Stimulated activated CD4-positive, alpha-beta T cell treated with anti-CD3 and anti-CD28 coated beads, Interleukin-4, amount 100 ng/mL, for 1 hour (primary cell): ENCODE measurements at places on chromosomes 7 and 10.

DNA sequence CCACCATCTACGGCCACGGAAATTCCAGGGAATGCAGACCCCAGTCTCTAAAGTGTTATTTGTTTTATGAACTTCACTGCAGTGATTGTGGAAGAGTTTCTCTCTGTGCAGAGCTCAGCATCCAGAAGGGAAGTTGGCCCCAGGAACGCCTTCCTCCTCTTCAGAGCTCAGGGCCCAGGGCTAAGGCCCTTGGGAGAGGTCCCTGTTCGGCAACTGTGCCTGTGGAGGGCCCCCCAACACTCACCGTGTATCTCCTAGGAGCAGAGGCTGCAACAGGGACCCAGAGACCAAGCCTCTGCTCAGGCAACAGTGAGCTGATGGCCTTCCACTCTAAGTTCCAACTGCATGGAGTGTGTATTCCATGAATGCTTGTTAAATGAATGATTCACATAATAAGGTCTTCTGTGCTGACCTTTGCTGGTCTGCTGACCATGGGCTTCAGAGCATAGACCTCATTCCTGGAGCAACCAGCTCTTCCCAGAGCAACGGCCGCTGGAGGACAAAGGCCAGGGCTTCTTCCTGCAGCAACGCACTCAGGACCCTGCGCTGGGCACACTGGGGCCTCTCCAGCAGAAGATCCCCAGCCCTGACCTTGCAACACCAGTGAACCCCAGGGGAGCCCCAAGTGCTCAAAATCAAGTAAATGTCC is 7.7 kb downstream of the DIP2C start:
- DNase-seq, result no peak

- DNase-seq, result no peak
Observed at GRCh38 chr7:130196476-130196875, 8.7 kb downstream of the TMEM209 start.

- no peak for DNase-seq
Observed at GRCh38 chr7:18400726-18401125, 94.8 kb upstream of the HDAC9 start.

GRCh38 chr10:67988606-67989005 is 86.5 kb downstream of the HERC4 start:
- no peak for DNase-seq

- DNase-seq, result no peak
Observed at GRCh38 chr7:149043936-149044335, 15.6 kb upstream of the PDIA4 start.

- DNase-seq, result no peak
Observed at GRCh38 chr7:47465191-47465590, 116.7 kb downstream of the TNS3 start.

DNA sequence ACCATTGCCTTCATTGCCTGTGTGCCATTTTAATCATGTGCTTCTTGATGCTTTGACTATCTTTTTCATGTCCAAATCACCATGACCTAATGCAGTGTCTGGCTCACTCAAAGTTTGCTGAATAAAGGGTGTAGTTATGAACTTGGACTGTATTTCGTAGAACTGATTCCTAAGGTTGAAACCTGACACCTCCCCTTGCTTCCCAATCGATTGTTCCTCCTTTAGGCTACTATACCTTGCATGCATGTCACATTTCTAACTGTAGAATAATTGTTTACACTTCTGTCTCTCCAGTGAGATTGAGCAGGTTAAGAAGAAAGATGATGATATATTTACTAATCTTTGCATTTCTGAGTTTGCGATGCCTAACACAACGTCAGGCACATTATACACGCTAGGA is 41.0 kb upstream of the CDK1 start:
- no peak for DNase-seq

GRCh38 chr7:57789130-57789529 is 339.2 kb downstream of the ZNF716 start:
- no peak for DNase-seq

DNA sequence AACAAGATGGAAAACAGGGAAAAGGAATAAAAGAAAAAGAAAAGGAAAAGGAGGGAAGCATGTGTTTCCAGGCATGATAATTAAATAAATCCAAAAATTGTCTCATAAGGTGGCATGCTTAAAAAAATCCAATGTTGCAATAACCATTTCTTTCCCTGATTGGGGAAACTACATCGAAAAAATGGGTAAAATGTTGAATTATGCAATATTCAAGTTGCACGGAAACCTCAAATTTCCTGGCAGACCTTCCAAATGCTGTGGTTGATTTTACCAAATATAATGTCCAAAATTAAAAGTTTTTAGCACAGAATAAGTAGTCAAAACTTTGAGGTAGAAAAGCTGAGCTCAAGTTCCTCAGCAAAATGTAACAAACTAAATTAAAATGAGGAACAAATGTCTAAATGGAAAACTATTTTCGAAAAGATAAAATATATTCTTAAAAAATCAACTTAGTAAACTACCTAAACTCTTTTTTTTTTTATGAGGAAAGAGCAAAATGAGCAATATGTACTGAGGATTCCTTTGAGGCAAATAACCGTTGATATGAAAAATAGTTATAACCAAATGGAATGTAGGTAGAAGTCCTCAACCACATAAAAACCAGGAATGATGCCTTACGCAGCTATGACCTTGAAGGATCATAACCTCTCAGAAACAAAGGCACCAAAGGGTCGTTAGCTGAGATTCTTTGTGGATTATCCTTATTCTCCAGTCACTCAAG is 52.6 kb downstream of the MACC1 start:
- no peak for DNase-seq

DNA sequence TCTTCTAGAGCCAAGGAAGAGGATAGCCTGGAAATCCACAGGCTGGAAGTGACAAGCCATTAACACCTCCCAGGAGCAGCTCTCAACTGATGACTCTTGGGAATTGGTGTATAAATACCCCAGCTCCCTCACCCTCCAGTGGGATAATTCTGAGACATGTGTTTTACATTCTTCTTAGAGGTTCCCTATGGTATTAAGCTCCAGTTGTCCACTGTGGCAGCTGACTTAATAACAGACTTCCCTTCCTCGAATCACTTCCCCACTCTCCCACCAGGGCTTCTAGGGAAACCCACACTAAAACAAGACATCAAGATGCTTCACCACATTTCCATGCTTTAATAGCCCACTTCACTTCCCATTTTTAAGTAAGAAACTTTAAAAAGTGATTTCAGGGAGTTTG is 47.2 kb downstream of the FAM107B start:
- DNase-seq, result no peak

- no peak for DNase-seq
Observed at GRCh38 chr7:126606331-126606730, 646.4 kb downstream of the GRM8 start.

DNA sequence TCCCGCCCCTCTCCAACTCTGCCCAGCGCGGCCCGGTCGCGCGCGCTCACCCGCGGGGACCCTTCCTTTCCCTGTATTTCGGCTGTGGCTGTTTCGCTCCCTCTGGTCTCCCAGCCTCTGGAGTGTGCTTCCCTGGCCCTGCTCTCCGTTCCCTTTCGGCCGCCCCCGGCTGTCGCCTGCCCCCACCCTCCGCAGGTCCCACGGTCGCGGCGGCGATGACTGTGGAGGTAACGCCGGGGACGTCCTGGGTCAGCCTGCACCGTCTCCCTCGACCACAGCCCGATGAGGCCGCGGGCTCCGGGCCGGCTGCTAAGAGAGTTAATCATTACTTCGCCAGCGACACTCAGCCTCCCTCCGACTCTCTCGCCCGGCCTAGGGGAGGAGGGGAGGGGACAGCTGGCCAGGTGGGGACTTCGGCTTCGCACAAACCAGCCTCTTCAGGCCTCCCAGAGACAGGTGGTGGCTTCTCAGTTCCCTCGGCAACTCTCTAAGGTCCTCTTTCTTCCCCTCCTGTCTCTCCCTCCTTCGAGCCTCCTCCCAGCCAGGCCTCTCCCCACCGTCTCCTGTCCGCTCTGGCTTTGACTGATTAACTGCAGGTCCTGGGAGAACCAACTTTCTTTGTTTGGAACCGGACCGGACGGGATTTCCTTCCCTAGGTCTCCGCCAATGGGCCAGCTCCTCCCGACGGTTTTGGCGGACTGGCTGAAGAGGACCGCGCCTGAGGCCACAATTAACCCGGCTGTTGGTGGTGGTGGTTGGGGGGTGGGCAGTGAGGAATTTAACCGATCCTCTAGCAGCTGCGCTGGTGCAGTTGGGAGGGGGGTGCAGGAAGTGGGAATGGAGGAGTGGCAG is 5.6 kb upstream of the PAX2 start:
- DNase-seq, result no peak

DNA sequence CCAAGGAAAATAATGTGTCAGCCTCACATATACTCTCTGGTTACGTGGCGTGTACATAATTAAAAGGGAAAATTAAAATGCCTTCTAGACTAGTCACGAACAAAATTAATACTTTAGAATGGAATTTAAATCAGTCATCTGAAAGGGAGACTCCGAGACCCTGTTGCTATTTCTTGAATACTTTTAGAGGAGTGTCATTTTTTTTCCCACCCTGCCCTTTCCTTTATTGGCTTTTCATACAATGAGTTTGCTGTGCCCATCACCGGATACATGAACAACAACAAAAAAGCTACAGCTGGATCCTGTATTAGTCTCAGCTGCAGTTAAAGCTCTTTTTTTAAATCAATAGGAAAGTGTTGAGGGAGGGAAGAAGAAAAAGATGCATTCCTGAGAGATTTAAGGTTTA is 20.1 kb downstream of the CYTH3 start:
- DNase-seq, result no peak

- DNase-seq, result no peak
Observed at GRCh38 chr10:128417826-128418225, 291.6 kb upstream of the MKI67 start.

GRCh38 chr7:22680482-22680911 is 46.5 kb upstream of the IL6 start:
- no peak for DNase-seq

- no peak for DNase-seq
Observed at GRCh38 chr7:14125998-14126397, 136.5 kb upstream of the ETV1 start.

DNA sequence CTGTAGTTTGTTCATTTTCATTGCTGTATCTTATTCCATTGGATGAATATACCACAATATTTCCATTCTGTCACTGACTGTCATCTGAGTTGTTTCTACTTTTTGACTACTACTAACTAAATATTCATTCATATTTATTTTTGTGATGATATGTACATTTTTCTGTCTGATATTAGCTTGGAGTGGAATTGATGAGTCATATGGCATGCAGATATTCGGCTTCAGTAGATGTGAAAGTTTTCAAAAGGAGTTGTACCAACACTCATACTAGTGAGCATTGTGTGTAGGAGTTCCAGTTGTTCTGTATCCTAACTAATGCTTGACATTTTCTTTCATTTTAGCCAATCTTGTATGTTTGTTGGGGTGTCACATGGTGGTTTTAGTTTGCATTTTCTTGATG is 7.7 kb downstream of the RUNDC3B start:
- no peak for DNase-seq

GRCh38 chr10:11934262-11934661 is 108.3 kb downstream of the UPF2 start:
- no peak for DNase-seq

DNA sequence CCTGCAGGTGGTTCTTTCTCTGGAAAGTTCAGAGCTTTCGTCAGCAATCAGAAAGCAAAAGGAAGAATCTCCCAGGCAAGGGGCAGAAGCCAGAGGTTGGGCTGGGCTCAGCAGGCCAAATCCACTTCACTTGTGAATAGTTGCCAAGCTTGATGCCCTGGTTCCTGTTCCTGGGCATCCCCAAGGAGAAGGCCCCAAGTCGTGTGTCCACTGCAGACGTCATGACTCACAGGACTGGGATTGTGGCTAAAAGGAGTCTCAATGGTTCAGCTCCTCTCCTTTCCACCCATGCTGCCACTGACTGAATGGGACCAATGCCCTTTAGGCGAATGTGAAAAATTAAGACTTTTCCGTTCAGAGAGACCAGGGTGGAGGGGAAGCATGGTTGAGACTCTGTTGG is 38.6 kb upstream of the TRIM8 start:
- no peak for DNase-seq

DNA sequence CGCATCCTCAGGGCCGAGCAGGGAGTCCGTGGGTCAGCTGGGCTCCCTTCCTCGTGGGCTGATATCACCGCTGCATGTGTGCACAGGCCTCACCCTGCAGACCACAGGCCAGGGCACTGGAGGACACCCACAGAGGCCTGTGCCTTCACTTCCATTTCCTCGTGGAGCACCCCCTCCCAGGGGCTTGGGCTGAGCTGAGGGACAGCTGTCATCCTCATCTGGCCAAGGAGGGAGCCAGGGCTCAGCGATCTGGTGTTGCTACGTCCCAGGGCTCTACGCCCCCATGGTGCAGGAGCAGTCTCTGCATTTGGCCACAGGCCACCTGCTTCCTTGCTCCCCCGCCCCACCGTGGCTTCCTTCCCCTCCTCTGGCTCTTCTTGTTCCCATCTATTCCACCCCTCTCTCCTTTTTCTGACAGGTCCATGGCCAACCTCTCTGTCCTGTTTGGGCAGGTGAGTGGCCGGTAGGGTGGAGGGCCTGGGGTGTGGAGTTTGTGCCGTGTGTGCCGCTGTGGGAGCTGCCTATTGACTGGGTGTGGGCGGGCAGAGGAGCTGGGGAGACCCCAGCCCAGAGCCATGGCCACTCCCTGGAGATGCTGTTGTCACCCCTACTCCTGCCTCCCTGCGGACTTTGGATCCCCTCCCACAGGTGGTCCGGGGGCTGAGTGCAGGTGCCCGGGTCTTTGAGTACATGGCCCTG is 8.3 kb upstream of the ASIC3 start:
- no peak for DNase-seq

GRCh38 chr10:131920693-131921092 is 19.9 kb downstream of the PPP2R2D start:
- DNase-seq, result no peak

- DNase-seq, result peak; percentile 62
Observed at GRCh38 chr10:71888623-71889387, 37.8 kb upstream of the PSAP start.

DNA sequence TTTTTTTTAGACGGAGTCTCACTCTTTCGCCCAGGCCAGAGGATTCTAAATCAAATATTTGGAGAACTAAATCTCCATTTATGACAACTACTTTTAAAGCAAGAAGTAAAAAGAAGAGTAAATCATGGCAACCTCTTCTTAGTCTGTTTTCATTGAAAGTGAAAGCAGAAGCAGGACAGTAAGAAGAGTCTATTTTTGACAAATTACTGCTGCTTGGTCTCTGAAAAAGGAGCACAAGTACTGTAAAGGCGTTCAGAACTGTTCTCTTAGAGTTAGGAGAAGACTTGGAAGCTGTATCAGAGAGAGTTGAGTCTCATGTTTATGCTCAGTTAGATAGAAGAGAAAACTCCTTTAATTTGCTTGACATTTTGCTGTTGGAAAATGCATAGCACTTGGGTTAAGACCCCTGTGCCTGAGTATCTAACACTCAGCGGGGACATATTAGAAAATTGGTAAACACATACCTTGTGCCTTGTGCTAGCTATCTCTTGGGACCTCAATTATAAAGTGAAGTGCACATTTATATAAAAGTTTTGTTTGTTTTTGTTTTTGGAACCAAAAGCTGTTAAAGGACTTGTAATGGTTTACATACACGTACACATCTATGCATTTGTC is 433.0 kb downstream of the ANKRD7 start:
- DNase-seq, result no peak
